ENCODE measurements at places on chromosomes 2 and 18. TPM values are rescaled to one million over a fixed set of nuclear protein-coding genes. Genes with fewer than 3 reads are reported as not detected.

DNA sequence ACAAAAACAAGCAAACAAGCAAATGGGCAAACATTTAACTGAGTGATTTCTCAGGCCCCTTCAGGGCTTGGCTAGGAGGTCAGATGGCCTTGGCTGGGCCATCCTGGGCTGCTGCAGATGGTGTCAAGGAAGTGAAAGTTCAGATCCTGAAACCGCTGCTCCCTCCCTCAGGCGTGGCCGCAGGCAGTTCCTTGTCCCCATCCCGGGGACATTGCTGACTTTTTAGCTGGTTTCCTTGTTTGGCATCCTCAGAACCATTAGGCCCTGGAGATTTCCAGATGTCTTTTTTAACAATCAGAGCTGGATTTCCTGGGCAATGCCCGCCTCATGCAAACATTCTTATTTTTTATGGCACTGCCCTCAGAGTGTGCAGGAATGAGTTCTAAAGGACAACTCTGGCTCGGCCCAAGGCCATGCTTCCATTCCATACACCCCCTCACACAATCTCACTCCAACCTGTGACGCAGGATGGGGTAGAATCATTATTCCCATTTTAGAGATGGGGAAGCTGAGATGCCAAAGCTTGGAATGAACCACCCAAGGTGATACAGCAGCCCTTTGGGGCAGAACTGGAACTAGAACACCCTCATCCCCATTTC is 86.1 kb upstream of the ZCCHC2 start:
- DNase-seq = peak; percentile 82

DNA sequence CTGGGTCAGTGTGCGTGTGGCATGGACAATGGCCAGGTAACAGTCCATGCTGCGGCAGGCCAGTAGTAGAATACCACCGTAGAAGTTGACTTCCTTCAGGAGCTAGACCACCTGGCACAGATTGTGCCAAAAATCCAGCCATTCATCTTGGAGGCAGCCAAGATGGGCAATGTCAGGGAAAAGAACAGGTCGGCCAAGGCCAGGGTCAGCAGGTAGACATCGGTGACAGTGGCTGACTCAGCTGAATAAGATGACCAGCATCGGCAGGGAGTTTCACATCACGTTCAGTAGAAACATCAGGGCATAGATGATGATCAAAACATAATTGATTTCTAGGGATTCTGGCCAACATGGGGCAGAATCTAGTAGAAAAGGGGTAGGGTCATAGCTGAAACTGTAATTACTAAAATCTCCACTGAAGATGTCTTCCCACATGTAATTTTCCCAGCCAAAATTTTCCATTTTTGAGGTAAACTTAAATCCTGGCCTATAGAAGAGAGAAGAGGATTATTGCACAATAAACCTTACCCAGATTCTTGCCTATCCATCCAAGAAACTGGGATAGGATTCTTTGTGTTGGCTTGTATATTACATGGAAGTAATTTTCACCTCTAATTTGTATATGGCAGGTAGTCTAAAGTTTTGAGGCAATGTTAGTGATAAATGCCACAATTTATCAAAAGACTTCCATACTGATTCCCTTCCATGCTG is 7.9 kb upstream of the RUFY4 start:
- DNase-seq = no peak

DNA sequence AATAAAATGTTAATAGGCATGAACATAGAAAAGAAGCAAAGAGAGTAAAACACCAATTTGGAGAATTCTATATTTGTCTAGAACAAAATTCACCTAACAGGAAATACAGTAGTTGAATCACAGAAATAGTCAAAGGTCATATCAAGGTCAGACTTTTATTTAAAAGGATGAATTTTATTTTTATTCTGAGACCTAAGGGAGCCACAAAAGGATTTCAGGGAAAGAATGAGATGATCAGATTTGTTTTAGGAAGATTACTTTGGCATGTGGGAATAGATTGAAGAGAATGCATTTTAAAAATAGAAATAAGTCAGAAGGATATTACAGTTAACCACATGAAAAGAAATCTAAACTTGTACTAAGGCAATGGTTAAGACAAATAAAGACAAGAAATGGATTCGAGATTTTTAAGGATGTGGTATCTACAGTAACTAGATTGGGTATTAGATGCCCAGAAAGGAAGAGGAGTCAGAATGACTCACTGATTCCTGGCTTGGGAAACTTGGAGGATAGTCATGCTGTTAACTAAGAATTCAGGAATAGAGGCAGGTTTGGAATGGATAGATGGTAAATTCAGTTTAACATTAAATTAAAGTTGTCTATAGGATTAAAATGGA is 56.0 kb downstream of the METTL4 start:
- DNase-seq = no peak

DNA sequence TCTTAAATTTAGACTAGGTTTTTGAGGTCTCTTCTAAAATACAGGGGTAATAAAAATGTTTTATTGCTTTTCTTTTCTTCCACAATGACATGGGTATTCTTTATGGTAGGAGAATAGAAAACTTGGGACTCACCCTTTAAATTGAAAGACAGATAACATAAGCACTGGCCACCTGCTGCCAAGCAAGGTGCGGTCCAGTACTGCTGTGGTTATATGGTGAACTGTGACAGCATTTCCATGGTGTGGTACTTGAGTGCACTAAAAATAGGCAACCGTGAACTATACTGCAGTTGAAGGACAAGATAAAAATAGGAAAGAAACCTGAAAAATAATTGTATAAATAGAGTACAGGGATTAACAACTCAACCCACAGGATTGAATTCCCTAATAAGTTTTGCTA is 54.4 kb upstream of the GRB14 start:
- DNase-seq = peak; percentile 23

DNA sequence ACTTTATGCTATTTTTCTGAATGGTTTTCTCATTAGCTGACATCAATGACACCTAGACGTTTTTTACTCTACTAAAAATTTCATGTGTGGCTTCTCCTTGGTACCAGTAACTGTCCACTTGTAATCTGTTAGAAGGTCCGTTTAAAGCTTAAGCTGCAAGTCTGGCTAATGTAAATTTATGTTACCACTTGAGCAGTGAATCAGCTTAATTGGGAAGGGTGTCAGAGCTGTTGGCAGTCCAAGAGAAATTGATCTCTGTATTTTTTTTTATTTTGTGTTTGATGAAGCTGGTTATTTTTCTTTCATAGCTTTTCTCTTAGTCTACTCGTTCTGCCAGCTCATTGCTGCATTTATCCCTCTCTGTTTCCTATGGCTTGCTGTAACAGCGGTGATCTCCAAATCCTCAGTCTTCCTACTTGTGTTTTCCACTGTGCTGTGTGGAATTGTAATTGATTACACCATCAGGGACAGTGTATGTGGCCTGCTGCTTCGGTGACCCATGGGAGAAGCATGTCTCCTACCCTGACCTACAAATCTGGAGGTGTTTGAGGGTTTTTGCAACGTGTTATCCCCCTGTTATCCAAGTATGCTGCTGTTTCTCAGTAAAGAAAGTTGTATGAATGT is 724.2 kb upstream of the REG3G start:
- no peak for DNase-seq

DNA sequence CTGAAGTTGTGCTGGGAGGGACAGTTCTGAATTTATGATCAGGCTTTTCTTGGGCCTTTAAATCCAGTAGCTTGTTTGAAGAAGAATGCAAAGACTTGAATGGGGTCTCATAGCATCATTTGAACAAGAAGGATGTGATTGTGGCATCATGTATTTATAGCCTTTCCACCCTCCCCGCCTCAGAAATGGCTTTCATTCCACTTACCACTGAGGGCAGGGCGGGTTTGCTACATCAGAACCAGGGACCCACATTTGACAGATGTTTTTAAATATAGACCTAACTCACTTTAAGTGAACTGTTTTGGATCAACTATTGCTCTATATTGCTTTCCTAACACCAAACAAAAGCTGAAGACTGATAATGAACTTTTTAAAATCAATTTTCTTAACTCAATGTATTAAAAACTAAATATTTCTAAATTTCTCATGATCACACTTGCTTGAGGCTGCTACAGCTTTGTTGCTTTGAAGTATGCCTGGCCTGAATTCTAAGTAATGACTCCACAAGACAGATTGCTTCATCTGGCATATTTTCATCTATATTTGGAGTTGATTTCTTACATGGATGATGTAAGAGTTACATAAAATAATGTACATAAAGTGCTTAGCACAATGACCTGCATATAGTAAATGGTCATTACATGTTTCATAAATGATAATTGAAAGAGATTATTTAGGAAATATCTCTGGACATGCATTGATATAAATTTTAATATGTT is 1552.9 kb upstream of the SLC39A10 start:
- no peak for DNase-seq

GRCh38 chr2:27903649-27904404 is 13.3 kb downstream of the BABAM2 start:
- no peak for DNase-seq

DNA sequence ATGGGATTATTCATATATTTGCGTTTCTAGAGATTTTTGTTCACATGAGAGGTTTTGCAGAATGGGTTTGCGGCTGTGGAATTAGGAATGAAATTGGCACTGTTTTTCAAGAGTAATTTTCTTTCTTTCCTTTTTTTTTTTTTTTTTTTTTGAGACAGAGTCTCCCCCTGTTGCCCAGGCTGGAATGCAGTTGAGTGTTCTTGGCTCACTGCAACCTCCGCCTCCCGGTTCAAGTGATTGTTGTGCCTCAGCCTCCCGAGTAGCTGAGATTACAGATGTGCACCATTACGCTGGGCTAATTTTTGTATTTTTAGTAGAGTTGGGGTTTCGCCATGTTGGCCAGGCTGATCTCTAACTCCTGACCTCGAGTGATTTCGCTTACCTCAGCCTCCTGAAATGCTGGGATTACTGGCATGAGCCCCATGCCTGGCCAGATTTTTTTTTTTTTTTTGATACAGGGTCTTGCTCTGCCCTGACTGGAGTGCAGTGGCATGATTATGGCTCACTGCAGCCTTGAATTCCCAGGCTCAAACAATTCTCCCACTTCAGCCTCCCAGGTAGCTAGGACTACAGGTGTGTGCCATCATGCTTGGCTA is 65.3 kb downstream of the MIB1 start:
- DNase-seq = no peak

- DNase-seq = no peak
These were observed 45.7 kb downstream of the STK39 start for GRCh38 chr2:168201584-168202116.

DNA sequence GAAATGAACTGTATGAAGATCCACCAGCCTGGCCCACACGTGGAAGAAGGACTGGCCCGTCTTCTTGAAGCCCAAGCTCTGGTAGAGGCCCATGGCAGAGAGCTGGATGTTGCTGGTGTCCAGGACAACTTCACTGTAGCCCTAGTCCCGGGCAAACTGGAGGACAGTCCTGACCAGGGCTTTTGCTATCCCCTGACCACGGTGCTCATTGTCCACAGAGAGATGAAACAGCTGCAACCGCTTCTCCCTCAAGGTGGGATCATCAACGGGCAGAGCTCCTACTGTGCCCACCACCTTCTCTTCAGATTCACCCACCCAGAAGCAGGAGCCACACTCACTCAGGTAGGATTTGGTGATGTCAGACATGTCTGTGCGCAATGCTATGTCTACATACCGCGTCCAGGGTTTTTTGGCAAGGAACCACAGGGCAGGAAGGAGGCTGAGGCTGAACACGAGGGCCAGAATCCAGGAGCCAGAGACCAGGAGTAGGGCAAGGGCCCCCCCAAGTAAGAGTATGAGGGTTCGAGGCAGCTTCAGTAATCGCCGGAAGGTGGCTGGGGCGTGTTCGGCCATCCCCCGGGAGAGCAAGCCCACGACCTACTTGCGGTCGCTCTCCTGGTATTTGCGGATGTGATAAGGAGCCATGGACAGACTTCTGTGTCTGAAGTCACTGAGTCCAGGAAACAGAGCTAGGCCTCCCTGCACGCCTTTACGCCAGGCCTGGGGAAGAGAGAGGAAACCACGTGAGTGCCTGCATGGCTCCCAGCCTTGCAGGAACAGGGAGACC is 36.3 kb downstream of the TPRKB start:
- DNase-seq = peak; percentile 54

GRCh38 chr18:23994361-23994902 is 20.1 kb upstream of the TTC39C start:
- DNase-seq = peak; percentile 41

GRCh38 chr2:8002765-8003393 is 679.0 kb upstream of the ID2 start:
- DNase-seq = no peak

DNA sequence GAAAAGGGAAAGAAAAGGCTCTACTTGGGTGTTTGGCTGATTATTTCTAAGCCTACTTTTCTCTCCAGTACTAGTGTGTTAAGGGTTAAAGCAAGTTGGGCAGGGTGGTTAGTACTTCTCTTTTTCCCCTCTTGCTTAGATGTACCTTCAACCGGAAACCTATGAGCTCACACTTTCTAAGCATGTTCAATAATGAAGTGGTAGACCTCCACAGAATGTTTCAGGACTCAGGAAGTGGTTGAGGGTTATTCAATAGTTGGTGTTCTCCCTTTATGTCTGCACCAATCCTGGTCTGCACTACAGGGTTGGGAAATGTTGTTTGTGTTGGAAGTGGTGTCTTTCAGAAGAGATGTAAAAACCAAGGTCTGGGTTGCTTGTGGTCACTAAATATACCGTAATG is 137.1 kb downstream of the ZEB2 start:
- no peak for DNase-seq

DNA sequence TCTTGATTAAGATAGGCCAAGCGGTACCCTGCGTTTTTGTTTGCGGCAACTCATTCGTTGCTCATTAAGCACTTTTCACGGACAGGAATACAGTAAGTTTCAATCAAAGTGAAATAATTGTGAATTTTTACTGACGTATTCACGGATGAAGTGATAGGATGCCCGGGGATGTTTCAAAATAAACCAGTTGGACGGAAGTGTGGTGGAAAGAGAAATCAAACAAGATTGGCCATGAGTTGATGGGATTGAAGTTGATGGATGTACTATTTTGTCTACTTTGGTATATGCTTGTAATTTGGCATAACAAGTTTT is 481 bp downstream of the TMEM177 start:
- DNase-seq = no peak

The BOD1L2 gene
- not detected for total RNA-seq

The EMILIN2 gene
- 17.0 TPM for total RNA-seq

The GLI2 gene
- total RNA-seq = 1.3 TPM

The ZNF532 gene
- total RNA-seq = 14.8 TPM
